ENCODE measurements at places on chromosomes 4 and X.

- no peak for DNase-seq
Measured at GRCh38 chr4:139768896-139769295, 103.3 kb downstream of the MGST2 start.

- peak; percentile 90 for DNase-seq
Measured at GRCh38 chr4:1771555-1772305, 21.4 kb upstream of the FGFR3 start.

DNA sequence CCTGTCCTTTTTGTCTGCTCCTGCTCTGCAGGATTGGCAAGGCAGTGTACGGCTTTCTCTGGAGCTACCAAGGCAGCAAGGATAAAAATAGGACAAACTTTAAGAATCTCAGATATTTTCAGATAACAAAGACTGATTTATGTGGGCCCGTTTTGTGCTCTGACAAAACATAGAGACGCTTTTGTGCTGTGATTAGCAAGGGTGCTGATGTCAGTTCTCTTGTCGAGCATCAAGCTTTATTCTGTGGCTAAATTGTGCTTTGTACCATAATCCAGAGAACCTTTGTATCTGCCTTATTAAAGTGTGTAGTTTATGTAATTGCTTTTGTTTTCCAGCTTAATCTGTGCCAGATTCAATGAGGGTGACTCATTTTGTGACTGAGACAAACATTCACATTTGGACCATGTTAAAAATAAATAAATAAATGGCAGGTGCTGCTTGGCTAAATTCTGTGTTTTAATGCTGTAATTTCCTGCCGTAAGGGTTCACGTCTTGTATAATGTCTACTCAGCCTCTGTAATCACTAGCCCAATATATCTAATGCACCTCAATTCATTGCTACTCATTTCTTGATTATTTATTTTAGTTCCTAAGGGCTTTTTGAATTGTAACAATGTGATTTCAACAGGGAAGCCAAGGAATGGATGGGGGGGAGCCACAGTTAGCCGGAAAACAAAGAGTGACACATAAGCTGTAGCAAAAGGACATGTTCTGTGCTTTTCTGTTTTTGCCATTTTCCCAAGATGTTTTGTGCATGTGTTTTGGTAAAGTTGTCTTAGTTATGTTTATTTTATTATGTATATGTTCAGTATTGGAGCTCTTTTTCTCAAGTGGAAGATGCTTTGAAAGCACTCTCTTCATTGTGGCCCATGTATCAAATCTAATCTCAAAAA, 75.1 kb downstream of the GAB1 start:
- DNase-seq: no peak

DNA sequence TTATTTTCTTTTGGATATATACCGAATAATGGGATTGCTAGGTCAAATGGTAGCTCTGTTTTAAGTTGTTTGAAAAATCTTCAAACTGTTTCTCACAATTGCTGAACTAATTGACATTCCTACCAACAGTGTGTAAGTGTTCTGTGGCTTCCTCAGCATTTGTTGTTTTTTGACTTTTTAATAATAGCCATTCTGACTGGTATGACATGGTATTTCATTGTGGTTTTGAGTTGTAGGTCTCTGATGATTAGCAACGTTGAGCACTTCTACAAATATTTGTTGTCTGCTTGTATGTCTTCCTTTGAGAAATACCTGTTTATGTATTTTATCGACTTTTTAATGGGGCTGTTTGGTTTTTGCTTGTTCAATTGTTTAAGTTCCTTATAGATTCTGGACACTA, 680.1 kb upstream of the GRIA3 start:
- no peak for DNase-seq

- DNase-seq: no peak
Measured at GRCh38 chrX:10450229-10450958, 170.0 kb downstream of the MID1 start.

DNA sequence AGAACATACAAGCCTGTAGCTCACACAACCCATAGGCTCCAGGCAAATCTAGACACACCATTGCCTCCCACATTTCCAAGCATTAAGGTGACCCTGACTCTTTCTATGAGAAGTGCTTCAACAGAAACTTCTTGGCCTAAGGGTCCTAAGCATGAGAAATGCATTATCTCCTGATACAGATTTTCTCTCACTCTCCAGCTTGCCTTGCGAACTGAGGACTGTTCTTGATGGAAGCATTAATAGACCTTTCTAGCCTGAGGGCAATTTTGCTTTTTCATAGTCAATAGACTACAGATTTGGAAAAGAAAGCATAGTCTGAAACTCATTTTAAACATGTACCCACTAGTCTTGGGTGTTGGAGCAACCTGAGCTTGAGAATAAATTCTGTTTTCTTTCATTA, 1801.3 kb upstream of the PCDH7 start:
- no peak for DNase-seq

DNA sequence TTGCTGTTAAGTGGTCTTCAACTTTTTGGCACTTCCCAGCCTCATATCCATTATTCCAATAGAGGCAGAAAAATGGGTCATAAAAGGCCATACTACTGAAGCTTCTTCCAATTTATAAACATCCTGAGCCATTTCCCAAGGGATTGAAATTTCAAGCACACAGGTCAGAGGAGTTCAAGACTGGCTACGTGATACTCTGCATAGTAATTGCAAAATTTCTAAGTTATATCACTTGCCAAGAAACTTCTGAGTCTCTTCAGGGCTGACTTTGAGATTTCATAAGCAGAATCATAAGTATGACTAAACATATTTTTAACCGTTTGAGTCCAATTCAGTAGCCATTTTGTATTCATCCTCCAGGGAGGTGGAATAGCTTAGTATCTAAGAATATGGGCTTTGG, 75.6 kb upstream of the RXFP1 start:
- no peak for DNase-seq

- DNase-seq: no peak
Measured at GRCh38 chrX:50988649-50989048, 78.1 kb downstream of the BMP15 start.

GRCh38 chr4:122300776-122301175, 78.0 kb upstream of the ADAD1 start:
- no peak for DNase-seq

DNA sequence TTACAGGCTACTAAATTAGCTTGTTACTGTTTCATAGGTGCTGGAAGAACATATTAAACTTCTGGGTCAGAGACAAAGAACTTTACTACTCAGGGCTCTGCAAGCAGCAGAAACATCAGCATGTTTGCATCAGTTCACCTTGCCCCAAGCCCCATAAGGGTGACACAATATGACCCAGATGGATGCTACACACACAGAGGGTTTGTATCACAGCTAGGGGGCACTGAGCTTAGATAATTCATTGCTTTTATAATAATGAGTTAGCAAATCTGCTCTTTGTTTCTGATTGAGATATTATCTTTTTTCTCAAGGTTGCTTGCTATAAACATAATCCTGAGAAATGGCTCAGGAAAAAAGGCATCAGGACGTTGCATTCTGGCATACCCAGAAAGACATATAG, 4.8 kb upstream of the SYNPO2 start:
- no peak for DNase-seq

Measured in GM12891 (cell line).